Activated CD4-positive, alpha-beta T cell treated with anti-CD3 and anti-CD28 coated beads, Interleukin-10, Interleukin-2, amounts not matched to agents 100 ng/mL and 50 ng/mL, durations not matched to agents 16 hours and 8 hours (primary cell): ENCODE measurements at places on chromosomes 5 and 9.

- no peak for DNase-seq
Observed at GRCh38 chr5:170722316-170722715, 61.2 kb upstream of the GABRP start.

- DNase-seq: no peak
Observed at GRCh38 chr5:172956228-172956627, 3.0 kb upstream of the RPL26L1 start.

DNA sequence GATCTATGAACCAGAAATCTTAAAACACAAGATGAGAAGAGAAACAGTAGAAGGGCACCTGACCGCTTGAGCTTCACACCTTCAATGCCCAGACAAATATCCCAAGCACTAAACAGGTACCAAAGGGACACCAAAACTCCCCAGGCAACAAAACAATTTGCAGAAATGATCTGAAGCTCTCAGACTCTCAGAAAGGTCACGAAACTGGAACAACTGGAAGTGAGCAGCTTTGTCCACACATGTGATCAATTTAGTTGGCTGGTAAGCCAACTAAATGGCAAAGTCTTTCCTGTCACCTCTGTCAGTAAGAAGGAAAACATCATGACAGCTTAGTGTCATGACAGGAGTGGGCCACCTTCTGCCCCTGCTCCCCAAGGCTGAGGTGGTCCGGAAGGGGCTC, 4.1 kb downstream of the IPPK start:
- DNase-seq: no peak

DNA sequence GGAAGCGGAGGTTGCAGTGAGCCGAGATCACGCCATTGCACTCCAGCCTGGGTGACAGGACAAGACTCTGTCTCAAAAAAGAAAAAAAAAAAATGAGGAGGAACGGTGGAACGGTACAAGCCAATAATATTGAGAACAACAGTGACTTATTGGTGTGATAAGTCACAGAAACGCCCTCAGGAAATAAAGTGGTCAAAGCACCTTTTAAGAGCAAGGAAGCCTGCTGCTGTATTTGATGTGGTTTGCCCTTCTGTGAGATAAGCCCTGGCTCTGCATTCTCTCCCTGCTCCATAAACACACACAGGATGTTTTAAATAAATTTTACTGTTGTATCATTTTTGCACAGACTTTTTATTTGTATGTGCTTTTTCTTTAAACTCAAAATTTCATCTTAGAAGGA, 269.9 kb upstream of the MSX2 start:
- DNase-seq: peak; percentile 8

- DNase-seq: no peak
Observed at GRCh38 chr5:4130819-4131218, 535.2 kb downstream of the IRX1 start.

GRCh38 chr5:175688352-175689146, 30.7 kb downstream of the HRH2 start:
- no peak for DNase-seq

DNA sequence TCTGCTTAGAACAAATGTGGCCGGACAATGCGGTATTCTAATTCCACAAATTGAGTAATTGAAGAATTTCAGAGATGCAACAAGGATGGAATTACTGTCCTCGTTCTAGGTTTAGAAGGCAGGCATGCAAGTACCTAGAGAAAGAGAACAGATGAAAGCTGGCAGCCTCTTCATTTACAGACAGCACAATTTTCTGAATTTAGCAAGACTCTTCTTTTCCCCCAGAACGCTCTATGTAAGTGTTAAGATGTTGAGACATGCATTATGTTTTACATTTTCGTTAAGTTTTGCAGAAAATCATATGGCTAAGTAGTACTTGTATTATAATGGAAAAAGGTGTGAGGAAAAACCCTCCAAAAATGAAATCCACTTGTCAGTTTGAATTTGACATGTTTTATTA, 259.5 kb upstream of the ARRDC3 start:
- no peak for DNase-seq

DNA sequence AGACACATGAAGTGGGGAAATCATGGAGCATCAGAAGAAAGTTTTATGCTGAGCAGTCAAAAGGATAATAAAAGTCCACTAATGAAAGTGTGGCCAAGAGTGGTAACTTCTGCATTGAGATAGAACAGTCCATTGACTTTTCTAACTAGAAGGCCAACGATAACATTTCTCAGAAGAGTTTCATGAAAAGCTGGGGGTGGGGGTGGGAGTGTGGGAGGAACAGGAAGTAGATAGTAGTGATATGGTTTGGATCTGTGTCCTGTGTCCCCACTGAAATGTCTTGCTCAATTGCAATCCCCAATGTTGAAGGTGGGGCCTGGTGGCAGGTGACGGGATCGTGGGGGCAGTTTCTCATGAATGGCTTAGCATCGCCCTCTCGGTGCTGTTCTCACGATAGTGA, 36.2 kb upstream of the SNAPC3 start:
- no peak for DNase-seq

DNA sequence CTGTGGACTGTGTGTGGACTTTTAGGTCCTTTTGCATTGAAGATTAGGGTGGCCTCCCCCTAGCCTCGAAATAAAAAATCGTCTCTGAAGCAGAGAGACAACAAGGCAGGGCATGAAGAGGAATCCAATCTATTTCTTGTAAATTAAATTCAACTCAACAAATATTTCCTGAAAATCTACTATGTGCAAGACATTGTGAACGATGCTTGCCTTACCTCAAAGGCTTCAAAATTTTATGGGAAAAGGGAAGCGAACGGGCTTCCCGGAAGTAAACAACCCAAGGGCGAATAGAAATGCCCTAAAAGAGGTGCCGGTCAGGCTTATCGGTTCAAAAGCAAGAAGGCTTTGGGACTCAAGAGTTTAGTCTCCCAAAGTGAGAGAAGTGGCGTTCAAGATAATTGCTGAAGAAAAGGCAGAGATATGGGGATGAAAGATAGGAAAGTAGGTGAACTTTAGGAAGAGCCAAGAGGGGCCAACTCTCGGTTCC, 525 bp downstream of the KIF24 start:
- DNase-seq: no peak

DNA sequence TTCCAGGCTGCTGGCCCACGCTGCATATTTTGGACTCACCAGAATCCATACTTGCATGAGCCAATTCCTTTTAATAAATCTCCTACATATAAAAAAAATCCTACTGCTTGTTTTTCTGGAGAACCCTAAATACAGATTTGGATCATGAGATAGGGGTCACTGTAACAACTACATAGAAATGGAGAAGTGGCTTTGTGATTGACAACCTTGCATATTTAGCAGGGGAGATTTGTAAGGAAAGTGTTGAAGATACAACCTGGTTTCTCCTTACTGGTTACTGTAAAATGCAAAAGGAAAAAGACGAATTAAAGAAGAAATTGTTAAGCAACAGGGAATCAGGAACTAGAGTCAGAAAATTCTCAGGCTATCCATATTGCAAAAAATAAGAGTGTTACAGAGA, 74.8 kb downstream of the HABP4 start:
- DNase-seq: no peak

- no peak for DNase-seq
Observed at GRCh38 chr5:174303035-174303434, 257.5 kb downstream of the NSG2 start.

DNA sequence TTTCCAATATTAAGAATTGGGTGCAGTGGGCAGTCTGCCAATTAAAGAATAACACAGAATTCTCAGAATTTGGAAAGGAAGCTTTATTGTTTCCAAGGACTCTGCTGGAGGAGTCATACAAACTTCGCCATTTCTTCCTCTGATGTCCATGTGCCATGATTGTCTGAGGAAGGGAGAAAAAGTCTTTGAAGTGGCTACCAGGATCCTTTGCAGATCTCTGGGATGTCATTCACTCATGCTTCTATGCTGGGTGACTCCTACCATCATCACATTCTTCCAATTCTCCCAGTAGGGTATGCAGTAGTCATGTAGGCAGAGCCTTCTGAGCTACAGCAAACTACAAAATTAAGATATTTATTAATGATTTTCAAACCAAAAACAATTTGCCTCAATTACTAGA, 3.2 kb upstream of the SMAD5 start:
- no peak for DNase-seq

DNA sequence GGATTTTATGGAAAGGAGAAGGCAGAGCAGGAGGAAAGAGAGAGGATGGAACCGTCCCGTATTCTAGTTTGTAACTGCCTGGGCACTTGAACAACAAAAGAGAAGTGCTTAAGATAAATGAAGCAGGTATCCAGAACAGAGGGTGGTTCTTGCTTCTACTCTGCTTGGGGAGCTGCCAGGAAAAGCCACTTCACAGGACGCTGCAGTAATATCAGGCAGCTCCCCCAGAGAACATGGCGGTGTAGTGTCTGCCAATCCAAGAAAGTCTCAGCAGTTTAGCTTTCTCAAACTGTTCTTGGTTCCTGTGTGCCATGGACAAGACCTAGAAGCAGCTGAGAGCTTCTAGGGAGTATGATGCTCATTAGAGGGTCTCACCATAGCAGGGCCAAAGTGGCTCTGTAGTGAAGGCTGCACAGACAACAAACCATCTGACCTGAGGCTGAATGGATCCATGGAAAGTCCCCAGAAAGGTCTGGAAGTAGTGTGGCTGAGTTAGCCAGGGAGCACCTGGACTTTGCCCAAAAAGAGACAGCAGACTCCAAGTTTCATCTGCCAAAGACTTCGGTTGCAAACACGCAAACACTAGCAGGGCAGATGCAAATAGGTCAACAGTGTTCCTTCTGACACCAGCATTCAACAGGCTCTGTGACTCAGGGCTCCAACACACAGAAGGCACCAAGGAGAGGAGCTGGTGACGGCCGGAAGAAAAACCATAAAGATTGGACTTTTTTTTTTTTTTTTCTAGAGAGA, 72.2 kb upstream of the TNFSF8 start:
- DNase-seq: no peak

- DNase-seq: no peak
Observed at GRCh38 chr5:21644032-21644431, 1209.1 kb downstream of the CDH12 start.

- DNase-seq: no peak
Observed at GRCh38 chr5:78797936-78798672, 149.5 kb upstream of the LHFPL2 start.

DNA sequence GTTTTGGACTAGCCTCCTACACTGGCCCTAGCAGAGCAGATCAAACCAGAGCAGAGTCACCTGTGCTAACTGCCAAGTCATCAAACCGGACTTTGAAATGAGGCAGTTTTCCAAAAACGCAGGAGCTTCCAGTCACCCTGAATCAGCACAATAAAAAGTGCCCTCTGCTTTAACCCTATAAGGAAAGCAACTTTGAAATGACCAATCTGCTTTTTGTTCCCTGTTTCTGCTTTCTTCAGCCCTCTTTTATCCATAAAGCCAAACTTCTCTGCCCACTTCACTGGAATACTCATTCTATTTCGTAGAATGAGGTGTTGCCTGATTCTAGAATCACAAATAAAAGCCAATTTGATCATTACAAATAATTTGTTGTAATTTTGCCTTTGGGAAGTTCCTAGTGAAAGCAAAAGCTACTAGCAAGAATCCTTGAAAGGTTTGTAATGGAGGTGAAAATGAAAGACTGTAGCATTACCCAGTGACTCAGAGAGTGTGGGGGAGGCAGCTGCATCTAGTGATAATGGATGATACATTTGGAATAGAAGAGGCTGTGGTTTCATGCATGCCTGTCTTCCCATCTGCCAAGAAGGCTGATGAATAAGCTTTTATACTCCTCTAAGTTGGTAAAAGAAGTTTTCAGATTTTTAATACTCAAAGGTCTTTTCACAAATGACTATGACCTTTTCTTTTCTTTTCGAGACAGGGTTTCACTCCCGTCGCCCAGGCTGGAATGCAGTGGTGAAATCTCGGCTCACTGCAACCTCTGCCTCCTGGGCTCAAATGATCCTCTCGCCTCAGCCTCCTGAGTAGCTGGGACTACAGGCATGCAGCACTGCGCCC, 14.9 kb downstream of the SPAAR start:
- no peak for DNase-seq

DNA sequence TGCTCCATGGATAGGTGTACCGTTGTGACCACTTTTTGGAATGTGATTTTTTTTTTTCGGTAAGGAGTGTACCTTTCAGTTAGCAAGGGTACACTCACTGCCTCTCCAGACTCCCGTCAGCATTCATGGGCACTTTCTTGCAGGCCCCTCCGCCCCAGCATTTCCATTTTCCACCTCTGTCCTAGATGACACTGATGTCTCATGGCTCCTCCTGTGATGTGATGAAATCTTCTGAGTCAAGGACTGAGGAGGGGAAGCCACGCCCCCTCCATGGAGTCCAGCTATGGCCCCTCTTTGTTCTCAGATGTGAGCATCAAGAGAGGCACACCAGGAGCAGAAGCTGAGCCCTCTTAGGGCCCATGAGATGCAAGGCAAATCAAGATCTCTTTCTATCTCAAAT, 61.8 kb downstream of the CTSL start:
- DNase-seq: no peak

GRCh38 chr5:119323601-119324000, 32.2 kb upstream of the TNFAIP8 start:
- no peak for DNase-seq

DNA sequence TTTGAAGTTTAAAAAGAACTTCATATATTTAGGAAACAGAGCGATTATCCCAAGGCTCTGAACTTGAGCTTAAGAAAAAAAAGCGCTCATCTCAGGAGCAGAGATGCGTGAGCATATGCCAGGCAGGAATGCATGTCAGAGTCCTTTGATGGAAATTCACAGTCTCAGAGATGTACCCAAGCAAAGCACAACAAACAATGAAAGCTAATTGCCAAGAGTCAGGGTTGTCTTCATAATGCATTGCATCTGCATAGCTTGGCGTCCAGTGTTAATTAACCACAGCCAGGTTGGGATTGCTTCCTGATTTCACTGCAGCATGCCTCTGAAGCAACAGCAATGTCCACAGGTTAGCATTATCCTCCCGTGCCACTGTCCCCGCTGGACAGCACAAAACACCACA, 907.0 kb upstream of the DMAC1 start:
- no peak for DNase-seq

- DNase-seq: peak; percentile 4
Observed at GRCh38 chr5:96627792-96628398, 34.3 kb upstream of the CAST start.

- DNase-seq: no peak
Observed at GRCh38 chr9:95509851-95510708, 6.7 kb downstream of the PTCH1 start.

DNA sequence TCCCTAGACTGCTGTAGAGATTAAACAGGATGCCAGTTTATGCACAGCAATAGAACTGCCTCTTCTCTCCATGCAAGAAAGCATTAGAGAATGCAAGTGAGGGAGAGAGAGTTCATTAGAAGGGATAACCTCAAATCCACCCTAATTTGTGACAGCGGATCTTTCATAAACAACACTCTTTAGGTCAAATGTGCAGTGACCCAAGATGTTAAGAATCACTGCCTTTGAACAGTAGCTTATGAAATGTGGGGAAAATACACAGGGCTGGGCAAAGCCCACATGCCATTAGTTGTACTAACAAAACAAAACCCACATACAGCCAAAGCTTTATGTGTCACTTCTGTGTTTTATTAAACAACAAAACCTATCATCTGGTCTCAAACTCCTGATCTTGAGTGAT, 36.2 kb upstream of the POU4F3 start:
- DNase-seq: no peak
